ENCODE measurements at places on chromosomes 12 and 14.

- DNase-seq, result no peak
Observed at GRCh38 chr12:132605892-132606291, 4.5 kb downstream of the LRCOL1 start.

DNA sequence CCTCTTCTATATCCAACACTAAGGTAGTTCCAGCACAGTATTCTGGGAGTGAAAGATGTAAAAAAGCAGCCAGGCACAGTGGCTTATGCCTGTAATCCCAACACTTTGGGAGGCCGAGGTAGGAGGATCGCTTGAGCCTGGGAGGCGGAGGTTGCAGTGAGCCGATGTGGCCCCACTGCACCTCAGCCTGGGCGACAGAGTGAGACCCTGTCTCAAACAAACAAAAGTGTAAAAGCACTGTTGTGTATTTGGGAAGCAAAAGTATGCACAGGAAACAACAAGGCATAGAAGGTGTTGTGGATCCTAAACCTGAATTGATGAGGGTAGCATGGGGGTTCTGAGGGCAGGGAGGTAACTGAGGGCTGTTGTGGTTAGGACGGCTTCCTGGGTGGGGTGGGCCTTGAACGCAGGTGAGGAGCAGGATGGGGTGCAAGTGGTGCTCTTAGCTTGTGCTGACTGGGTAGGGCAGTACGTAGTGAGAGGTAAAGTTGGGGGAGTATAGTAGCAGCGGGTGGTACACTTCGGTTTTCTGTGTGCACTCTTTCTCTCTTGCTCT lies 64.2 kb downstream of the RASSF3 start:
- DNase-seq, result no peak

- DNase-seq, result peak; percentile 37
Observed at GRCh38 chr12:54596526-54596946, 8.1 kb upstream of the PPP1R1A start.

- no peak for DNase-seq
Observed at GRCh38 chr14:32078858-32079216, 1.7 kb downstream of the ARHGAP5 start.

DNA sequence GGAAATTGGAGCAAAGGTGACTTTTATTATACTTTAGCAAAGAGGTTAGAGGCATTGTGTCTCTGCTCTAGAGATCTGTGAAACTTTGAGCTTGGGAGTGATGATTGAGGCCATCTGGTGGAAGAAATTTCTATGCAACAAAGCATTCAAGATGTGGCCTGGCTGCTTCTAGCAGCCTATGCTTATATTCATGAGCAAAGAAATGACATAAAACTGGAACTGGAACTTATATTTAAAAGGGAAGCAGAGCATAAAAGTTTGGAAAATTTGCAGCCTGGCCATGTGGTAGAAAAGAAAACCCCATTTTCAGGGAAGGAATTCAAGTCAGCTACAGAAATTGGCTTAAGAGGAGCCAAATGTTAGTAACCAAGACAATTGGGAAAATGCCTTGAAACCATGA lies 70.4 kb downstream of the SDR9C7 start:
- no peak for DNase-seq

Data from hippocampal formation (tissue), 2 donors.